NCI-H524 treated with DMSO at 0.1 percent for 48 hours (cell line): ENCODE measurements at places on chromosomes 11 and 22.

- no peak for DNase-seq
These were observed 158.0 kb downstream of the DSCAML1 start for GRCh38 chr11:117638911-117639543.

GRCh38 chr22:23868580-23868979, 10.9 kb downstream of the SLC2A11 start:
- no peak for DNase-seq

DNA sequence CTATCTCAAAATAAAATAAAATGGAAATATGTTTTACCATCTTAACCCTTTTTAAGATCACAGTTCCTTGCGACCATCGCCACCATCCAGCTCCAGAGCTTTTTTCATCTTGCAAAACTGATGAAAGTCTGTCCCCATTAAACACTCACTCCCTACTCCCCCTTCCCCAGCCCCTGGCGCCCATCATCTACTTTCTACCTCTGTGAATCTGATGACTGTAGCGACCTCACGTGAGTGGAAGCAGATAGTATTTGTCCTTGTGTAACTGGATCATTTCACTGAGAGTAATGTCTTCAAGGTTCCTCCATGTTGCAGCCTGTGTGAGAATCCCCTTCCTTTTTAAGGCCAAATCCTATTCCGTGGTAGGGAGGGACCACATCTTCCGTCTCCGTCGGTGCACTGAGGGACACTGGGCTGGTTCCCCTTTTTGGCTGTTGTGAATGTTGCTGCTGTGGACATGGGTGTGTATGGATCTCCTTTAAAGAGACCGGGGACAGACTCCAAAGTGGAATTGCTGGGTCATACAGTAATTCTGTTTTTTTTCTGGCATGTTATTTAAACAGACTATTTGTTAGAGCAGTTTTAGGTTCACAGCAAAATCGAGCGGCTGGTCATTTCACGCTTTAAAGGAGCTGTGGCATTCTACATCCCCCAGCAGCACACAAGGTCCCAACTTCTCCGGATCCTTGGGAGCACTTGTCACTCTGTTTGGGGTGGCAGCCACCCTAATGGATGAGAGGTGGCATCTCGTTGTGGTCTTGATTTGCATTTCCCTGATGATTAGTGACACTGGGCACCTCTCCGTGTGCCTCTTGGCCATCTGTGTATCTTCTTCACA, 120.0 kb downstream of the KCNQ1 start:
- DNase-seq: no peak

DNA sequence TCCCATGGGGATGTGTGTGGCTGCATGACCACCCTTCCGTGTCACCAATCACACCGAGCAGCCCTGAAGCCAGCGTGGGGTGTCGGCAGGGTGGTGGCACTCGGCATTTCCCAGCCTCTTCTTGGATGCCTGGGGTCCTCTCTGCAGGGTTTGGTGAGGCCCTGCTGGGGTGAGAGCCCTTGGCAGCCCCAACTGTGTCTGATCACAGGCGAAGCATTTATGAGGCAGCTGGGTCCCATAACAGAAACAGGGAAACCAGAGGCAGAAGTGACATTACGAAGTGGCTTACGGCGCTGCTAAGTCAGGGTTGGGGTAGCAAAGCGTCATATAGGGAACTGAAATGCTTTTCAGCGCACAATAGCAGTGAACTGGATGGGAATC, 92.3 kb upstream of the SEPTIN5 start:
- DNase-seq: no peak

GRCh38 chr22:46352691-46353386, 17.3 kb downstream of the TRMU start:
- peak; percentile 76 for DNase-seq

DNA sequence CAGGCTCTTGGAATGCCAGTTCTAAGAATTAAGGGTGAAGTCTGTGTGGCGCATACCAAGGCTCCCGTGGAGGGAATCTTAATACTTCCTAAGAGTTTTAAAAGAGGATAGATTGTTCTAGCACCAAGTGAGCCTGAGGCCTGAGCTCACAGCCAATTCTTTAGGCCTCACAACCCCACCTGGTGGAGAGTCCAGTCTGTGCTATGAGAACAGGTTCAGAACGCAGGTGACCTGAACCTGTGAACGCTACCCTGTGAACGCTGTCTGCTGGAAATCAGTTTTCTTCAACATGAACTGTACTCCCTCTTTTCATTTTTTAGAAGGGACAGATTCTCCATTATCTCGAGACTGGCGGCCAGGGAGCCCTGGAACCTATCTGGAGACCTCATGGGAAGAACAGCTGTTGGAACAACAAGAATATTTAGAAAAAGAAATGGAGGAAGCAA, 43.2 kb upstream of the DLAT start:
- DNase-seq: no peak

DNA sequence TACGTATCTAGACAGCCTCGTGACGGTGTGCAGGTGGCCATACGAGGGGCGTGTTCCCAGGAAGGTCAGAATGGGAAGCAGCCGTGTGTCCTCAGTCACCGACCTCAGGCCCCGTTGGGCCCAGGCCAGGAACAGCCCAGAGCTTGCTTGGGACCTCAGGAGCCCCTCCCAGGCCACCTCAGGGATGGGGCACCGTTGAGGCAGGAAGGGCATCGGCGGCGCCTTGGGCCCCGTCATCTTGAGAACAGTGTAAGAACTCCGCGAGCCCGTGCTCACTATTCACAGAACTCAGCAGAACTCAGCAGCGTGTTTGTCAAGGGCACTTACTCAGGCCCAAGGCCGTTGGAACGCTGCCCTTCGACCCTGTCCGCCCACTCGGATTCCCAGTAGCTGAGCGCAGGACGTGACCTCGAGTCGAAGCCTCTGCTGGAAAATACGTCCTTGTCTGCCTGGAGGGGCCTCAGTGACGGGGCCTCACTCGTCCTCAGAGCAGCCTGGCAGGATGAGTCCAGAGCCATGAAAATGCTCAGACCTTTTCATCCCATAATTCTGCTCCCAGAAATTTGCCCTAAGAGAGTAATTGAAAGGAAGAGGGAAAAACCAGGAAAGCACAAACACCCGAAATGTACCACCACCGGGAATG, 1134.8 kb downstream of the BRD1 start:
- DNase-seq: no peak

GRCh38 chr22:38861170-38861876, 10.7 kb downstream of the CBX6 start:
- no peak for DNase-seq

DNA sequence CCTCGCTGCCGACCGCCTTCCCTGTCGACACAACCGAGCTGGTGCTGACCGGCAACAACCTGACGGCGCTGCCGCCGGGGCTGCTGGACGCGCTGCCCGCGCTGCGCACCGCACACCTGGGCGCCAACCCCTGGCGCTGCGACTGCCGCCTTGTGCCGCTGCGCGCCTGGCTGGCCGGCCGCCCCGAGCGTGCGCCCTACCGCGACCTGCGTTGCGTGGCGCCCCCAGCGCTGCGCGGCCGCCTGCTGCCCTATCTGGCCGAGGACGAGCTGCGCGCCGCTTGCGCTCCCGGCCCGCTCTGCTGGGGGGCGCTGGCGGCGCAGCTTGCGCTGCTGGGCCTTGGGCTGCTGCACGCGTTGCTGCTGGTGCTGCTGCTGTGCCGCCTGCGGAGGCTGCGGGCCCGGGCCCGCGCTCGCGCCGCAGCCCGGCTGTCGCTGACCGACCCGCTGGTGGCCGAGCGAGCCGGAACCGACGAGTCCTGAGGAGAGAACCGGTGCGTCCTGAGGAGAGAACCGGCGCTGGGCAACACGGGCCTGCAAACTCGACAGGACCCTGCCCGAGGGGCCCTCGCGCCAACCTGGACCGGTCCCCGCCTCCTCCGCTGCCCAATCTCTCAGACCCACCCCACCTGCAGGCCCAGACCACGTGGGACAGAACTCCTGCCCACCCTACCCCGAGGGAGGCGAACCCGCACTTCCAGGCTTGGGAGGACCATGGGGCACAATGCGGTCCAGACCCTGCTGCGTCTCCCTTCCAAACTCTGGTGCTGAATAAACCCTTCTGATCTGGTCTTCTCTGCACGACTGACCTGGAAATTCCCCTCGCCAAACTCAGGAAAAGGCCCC, 866 bp downstream of the GP1BB start:
- DNase-seq: no peak

DNA sequence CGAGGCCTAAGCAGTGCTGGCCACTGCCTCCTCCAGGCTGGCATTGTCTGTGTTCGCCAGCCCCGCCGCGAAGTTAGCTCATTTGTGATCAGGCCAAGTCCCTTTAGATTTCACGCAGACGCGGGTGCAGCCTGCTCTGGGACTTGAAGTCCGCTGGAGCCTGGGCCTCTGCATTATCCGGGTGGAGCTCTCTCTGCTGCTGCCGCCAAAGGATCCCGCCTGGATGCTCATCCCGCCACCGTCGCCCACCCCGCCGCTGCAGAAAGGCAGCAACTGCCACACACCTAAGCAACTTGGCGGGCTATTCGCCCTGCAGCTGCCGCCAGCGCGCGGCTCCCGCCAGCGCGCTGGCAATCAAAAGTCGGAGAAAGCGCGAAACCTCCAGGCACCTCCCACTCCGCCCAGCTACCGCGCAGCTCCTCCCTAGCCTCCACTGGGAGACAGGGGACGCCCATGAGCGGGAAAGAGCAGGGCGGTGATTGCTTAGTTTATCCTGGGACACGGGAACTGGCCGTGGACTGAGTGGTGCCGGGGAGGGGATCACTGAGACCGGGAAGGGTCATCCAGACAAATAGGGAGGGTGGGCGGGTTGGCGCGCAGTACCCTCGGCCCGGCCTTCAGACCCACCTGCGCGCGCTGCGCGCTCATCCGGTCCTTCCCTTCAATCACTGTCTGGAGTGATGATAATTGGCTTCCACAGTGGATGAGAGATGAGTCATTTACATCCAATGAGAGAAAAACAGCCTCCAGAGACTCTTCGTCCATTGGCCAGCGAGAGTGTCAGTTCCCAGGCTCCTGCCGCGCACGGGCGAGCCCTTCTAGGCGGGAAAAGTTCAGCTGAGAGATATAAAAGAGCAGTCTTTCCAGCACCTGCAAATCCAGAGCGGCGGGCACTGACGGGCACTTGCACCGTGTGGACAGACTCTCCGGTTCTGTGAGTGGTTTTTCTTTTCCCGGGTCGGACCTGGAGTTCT, at the start of gene FAM111B:
Gene FAM111B, plus strand, starts transcription at position 875 of the 974 bp plus-strand sequence. CDS start 2,389 bp downstream, outside the sequence.
- no peak for DNase-seq

- no peak for DNase-seq
These were observed 11.7 kb upstream of the C1QTNF6 start for GRCh38 chr22:37199760-37200108.

DNA sequence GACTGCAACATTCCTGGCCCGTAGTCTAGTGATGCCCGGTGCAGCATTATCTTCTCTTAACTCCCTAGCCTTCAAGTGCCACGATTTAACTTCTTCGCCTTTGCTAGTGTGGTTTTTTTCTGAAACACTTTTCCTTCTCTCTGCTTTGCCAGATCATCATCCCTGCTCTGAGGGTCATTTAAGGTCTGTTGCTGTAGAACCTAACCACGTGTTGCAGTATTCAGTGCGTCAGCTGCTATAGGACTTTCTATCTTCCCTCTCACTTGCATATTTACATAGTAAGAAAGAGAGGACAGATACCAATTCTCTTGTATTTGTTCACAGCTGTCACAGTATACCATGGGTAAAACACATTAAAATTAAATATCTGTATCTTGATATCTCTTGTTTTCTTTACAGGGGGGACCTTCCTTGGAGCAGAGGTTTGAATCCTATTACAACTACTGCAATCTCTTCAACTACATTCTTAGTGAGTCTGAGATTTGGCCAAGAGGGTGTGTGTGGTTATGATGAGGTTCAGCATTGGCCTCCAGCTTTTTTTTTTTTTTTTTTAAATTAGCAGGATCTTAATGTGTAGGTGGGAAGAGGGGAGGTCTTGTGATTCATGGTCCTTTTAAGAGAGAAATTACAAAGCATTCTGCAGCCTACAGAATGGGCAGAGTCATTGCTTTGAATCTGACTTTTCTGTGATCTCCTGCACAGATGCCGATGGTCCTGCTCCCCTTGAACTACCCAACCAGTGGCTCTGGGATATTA, 13.5 kb downstream of the EIF3L start:
- no peak for DNase-seq

- DNase-seq: no peak
These were observed 144.3 kb upstream of the ANO3 start for GRCh38 chr11:26187639-26188038.

GRCh38 chr11:59556917-59557348, 45.6 kb downstream of the OR4D9 start:
- DNase-seq: no peak

DNA sequence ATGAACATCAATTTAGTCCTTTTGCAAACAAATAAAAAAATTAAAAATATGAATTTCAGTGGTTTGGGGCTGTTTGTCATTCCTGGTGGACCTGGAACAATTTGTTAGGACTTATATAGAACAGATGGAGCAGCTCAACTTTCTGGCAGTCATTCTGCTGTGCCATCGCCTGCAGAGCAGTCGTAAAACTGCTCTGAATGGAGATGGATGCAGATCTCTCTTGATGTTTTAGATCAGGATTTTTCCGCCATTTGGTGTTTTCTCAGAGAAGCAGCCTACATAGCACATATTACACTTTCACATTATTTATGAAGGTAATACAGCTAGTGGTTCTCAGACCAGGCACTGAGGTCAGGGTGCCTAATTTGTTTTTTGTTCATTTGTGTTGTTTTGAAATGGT, 31.8 kb upstream of the HSPA8 start:
- no peak for DNase-seq

- DNase-seq: no peak
These were observed 8.2 kb downstream of the OR51B5 start for GRCh38 chr11:5335170-5335569.
